ENCODE measurements at places on chromosomes 11 and 22. TPM values are rescaled to one million over a fixed set of nuclear protein-coding genes. Genes with fewer than 3 reads are reported as not detected.

Gene TMEM151A
- polyA plus RNA-seq = not detected

Gene E2F8
- 8.5 TPM for polyA plus RNA-seq

Gene NELL1
- 2.9 TPM for polyA plus RNA-seq

Gene GPR83
- polyA plus RNA-seq = 0.93 TPM

Gene APOL5
- polyA plus RNA-seq = not detected

Gene SCGB2A2
- not detected for polyA plus RNA-seq

Gene CD59
- polyA plus RNA-seq = 219 TPM

Gene SLC36A4
- 20.6 TPM for polyA plus RNA-seq

Gene PAFAH1B2
- 79.9 TPM for polyA plus RNA-seq

Gene CFAP68
- polyA plus RNA-seq = 29.8 TPM

Gene SOX10
- 2.0 TPM for polyA plus RNA-seq

Gene SAA4
- not detected for polyA plus RNA-seq

Gene TOMT
- not detected for polyA plus RNA-seq

Gene CRYBA4
- polyA plus RNA-seq = not detected

Gene SBF2
- polyA plus RNA-seq = 51.3 TPM

Gene APLNR
- polyA plus RNA-seq = 85.4 TPM

Gene MMP7
- 24.5 TPM for polyA plus RNA-seq

Gene GLYATL1
- 3.4 TPM for polyA plus RNA-seq

Gene MRGPRE
- polyA plus RNA-seq = not detected

Gene POU2AF1
- 1.3 TPM for polyA plus RNA-seq

Gene CNTF
- polyA plus RNA-seq = 1.6 TPM

Gene CRYBB3
- polyA plus RNA-seq = 0.50 TPM

Gene VWCE
- 2.4 TPM for polyA plus RNA-seq

Gene BET1L
- 46.0 TPM for polyA plus RNA-seq

Gene YAP1
- polyA plus RNA-seq = 160 TPM

Gene FZD4
- polyA plus RNA-seq = 68.4 TPM

Gene MAJIN
- polyA plus RNA-seq = not detected

Gene FJX1
- polyA plus RNA-seq = 15.2 TPM

Gene APOA5
- not detected for polyA plus RNA-seq

Gene VSIG2
- polyA plus RNA-seq = 17.5 TPM

Gene MS4A3
- 0.71 TPM for polyA plus RNA-seq

Gene TESMIN
- polyA plus RNA-seq = 15.6 TPM

Gene SAA2
- not detected for polyA plus RNA-seq

Gene ALG9
- polyA plus RNA-seq = 45.4 TPM

Gene SOX6
- 22.6 TPM for polyA plus RNA-seq

Gene MUC6
- polyA plus RNA-seq = 23.0 TPM

Gene MAPK11
- 9.4 TPM for polyA plus RNA-seq

Gene OPCML
- polyA plus RNA-seq = 10.3 TPM

Gene USP2
- polyA plus RNA-seq = 11.3 TPM

Gene ROBO4
- 19.6 TPM for polyA plus RNA-seq

Gene DDI1
- not detected for polyA plus RNA-seq
